DMS53 (cell line): ENCODE measurements at places on chromosomes 6 and 20.

DNA sequence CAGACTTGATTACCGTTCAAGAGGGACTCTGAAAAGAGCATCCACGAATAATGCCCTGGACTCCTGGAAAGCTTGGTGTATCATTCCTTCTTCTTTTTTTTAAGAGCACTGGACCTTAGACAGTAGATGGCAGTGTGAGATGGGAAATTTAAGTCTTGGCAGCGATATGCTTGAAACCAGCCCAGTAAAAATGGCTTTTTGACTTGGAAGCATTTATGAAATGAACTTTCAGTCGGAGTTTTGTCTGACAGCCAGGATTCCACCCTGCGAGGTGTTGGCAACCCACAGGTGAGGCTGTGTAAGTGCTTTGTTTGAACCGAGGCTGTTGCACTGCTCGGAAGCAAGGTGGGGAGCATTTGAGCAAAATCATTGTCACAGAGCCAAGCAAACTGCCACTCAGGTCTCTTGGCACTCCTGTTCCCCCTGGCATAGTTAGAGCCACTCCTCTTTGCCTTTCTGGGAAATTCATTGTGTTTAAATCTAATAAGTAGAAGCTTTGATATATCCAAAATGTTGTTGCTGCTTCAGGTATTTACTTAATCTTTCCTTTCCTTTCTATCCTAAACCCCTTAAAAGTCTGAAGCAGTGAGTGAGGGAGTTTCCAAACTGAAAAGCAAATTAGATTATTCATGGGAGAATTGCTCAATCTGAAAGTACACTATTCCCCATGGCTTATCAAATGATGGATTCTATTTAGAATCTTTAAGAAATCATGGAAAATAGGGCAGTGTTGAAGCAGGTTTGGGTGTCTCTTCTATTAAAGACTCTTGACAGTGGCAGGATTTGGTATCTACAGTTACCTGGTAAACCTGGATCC, 272.8 kb upstream of the SLC35B3 start:
- DNase-seq, result peak; percentile 73

- DNase-seq, result no peak
These were observed 271.3 kb downstream of the KIF16B start for GRCh38 chr20:16301986-16302385.

DNA sequence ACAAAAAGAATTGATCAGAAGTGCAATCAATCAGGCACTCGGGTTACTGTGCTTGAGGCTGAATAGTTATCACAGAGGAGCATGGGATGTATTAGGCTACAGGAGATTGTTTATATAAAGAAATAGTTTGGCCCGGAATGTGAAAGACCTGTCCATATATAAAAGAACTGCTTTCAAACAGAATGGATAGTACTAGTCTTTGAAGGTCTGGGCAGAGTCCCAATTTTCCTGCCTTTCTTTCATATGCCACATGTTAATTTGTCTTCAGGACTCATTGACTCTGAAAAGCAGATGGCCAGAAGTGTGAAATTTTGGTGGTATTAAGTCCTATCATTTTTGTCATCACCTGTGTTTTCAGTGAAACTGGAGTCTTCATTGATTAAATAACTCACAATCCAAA, 314.5 kb downstream of the EYA4 start:
- no peak for DNase-seq

GRCh38 chr20:15708984-15709598, 864.2 kb downstream of the KIF16B start:
- DNase-seq, result peak; percentile 62

- DNase-seq, result no peak
These were observed 26.5 kb downstream of the CD109 start for GRCh38 chr6:73722318-73723060.

DNA sequence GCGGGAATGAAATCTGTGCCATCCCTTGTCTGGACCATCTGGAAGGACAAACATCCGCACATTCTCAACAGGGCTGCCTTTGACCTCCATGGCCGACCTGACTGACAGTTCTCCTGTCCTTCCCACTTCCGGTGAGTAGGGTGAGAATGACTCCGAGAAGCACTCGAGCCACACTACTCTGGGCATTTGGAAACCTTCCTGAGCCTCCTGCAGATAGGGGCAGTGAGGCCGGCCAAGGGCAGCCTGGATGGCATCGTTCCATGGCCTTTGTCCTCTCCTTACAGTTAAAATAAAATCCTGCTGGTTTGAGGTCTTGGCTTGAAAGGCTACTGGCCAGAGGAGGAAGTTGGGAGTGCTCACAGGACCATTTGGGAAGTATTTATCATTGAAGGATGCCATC, 70.9 kb upstream of the QKI start:
- DNase-seq, result no peak

DNA sequence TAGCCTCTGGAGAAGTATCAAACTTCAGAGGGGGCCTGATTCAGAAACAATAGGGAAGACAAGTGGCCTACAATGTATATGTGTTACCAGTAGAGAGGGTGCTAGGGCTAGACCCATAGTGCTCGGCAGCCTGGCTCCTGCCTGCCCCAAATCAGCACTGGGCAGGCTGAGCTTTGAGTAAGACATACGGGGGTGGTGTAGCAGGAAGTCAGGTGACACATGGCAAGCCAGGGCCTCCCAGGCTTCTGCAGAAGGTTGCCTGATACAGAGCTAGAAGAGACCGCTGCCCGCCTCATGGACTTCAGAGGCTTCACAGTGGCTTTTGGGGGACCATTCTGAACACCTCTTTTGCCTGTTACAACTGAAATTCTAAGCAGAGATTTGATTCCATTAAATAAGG, 43.4 kb downstream of the RALY start:
- no peak for DNase-seq

GRCh38 chr6:6179858-6180623, 140.4 kb downstream of the F13A1 start:
- DNase-seq, result no peak

DNA sequence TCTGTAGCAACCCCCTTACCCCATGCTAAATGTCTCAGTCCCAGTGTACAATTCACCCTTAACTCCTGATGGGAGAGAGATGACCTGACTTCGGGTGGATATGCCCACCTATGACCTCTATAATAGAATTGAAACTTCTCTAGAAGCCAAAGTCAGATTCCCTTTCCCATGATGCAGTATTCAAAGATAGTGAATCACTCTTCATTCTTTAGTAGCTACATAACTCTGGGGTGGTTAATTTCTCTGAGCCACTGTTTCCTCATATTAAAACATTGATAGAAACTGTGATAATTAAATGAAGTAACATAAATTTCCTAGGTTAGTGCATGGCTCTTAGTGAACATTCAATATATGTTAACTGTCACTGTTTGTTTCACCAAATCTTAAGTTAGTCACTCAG, 500.4 kb downstream of the COL12A1 start:
- DNase-seq, result no peak

- DNase-seq, result no peak
These were observed 203.7 kb downstream of the NFATC2 start for GRCh38 chr20:51338692-51339440.

- DNase-seq, result peak; percentile 76
These were observed 69.1 kb downstream of the SLC35F1 start for GRCh38 chr6:117976030-117976651.

GRCh38 chr6:36371211-36371610, 16.3 kb downstream of the ETV7 start:
- no peak for DNase-seq

- DNase-seq, result peak; percentile 45
These were observed 105.7 kb upstream of the LAMP5 start for GRCh38 chr20:9408422-9409300.

DNA sequence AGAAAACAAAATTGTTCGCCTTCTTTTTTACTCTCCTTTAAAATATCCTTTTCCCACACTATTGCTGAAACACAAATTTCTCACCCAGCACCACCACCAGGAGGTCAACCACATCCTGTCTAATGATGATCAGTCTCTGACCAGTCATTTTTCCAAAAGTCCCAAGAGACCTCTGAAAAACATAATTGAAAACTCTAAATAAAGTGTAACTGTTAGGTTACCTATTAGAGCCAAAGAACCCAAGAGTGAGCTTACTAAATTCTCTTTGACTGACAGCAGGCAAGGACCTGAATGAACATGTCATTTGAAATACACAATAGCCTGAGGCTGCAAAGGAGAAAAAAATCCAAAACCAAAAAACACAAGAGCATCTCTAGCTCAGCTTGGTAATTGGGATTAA, 735.4 kb downstream of the CBLN4 start:
- no peak for DNase-seq

DNA sequence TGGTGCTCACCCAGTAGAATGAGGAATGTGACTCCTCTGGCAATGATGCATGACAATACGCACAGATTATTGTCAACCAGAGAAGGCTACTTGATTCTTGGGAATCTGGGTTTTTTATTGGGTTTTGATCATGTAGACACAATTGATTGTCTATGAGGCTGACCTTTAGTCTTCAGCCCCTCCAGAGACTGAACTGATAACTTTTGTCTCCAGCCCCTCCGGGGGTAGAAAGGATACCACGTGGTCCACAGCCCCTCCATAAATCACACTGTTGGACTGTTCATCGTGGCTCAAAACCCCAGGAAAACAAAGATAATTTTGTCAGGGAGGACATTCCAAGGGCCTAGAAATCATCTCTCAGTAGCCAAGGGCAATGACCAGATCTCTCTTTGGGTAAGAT, 57.5 kb upstream of the ADGRF5 start:
- peak; percentile 19 for DNase-seq

- peak; percentile 39 for DNase-seq
These were observed 199.0 kb downstream of the JARID2 start for GRCh38 chr6:15444881-15445280.

DNA sequence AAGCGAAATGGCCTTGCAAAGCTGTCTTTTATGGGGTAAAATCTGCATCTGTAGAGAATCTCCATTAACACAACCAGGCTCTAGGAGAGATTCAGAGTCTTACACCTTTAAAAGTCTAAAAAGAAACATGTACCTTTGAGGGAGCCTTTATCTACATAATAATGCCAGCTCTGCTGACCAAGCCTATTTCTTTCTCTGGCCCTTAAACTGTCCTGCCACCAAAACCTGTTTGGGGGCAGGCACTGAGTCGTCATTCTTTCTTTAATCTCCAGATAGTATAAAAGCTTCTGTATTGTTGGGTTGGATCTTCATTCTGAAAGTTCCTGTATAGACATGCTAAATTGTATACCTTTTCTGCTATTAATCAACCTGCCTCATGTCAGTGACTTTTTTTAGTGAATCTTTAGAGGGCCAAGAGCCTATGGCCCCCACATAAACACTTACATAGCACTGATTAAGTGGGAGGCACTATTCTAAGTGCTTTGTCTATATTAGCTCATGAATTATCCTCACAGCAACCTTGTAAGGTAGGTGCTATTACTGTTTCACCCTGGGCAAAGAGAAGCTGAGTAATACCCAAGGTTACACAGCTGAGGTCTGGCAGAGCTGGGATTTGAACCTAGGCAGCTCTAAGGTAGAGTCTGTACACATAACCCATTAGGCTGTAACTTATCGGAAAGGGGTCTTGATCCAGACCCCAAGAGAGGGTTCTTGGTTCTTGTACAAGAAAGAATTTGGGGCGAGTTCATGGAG, 232.3 kb upstream of the DTNBP1 start:
- no peak for DNase-seq

DNA sequence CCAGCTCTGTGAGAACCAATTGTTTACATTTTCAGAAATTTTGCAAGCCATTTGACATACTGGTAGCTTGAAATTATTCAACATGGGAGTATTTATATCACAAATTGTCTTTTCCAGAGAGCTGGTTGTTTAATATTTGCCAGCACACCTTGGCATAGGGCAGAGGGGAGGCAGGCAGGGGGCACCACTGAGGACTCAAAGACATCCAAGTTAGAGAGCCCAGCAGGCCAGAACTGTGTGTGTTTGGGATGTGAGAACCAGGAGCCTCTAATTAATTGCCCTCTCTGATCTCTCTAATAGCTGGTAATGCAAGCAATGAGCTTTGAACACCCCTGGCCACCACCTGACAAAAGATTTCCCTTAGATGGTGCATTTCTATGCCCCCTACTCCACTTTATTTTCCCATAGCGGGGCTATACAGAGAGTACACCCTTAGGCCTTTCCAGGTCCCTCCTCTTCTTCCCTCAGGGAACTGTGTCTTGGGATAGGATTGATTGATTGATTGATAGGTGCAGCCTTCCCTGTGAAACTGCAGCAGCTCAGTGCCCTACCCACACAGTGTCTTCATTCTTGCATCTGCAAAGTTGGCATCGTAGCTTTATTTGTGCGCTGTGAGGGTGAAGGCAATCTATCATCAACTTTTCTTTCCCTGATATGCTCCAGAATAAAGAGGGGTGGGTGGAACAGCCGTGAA, 29.2 kb downstream of the MOCS1 start:
- DNase-seq, result no peak

- DNase-seq, result no peak
These were observed 2.7 kb upstream of the RBM24 start for GRCh38 chr6:17278289-17279063.

DNA sequence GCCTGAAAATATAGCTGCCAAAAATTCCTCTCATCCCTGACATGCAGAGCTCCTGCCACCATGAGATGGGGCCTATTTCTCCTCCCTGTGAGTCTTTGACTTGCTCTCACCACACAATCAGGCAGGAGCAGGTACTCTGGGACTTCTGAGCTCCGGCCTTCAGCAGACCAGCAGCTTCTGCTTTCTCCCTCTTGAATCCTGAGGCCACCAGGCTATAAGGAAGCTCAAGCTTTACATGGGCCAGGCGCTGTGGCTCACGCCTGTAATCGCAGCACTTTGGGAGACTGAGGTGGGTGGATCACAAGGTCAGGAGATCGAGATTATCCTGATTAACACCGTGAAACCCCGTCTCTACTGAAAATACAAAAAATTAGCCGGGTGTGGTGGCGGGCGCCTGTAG, 238.7 kb upstream of the RREB1 start:
- no peak for DNase-seq

DNA sequence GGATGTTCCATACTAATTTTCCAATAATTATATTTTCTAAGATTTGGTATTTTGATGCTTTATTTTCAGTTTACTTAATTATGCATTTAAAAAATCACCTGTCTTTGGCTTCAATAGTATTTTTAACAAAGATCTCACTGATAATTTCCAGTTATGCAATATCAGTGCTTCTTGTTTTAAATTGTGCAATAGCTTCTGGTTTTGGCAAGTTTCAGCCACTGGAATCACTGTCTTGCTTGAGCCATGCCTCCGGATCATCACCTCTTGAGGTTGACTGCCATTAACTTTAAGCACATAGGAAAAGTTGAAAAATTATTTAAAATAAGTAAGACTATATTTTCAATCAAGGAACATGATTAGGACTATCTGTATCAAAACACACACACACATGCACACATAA, 1242.1 kb downstream of the HACE1 start:
- DNase-seq, result no peak

GRCh38 chr6:140874066-140874465, 1258.7 kb upstream of the GJE1 start:
- no peak for DNase-seq

GRCh38 chr6:29071831-29072723, 15.0 kb downstream of the OR2B3 start:
- peak; percentile 81 for DNase-seq

GRCh38 chr6:42450477-42451332, 1.0 kb downstream of the TRERF1 start:
- peak; percentile 28 for DNase-seq
